Renal cortical epithelial cell (primary cell): ENCODE measurements at places on chromosomes 7 and 10. TPM values are rescaled to one million over a fixed set of nuclear protein-coding genes. Genes with fewer than 3 reads are reported as not detected.

Gene NT5C2
- total RNA-seq, result 120 and 137 TPM in 2 replicates

Gene PAX4
- total RNA-seq, result not detected in 2 replicates

Gene ALOX5
- total RNA-seq, result 23.8 and 32.4 TPM in 2 replicates

Gene FGFR2
- 4.7 and 50.3 TPM in 2 replicates for total RNA-seq

Gene HOXA5
- 13.4 and 34.2 TPM in 2 replicates for total RNA-seq

Gene CAV2
- 148 and 223 TPM in 2 replicates for total RNA-seq
